CD4-positive, alpha-beta T cell (primary cell): ENCODE measurements at places on chromosomes 6 and 20.
A peak's percentile ranks its signal among the peaks of the same experiment; 100 is the strongest.

GRCh38 chr6:27902335-27903314, 9.6 kb downstream of the OR2B2 start:
- DNase-seq = peak; percentile 84

- no peak for DNase-seq
Observed at GRCh38 chr6:154579485-154579884, 69.0 kb upstream of the CNKSR3 start.

GRCh38 chr6:2385471-2385983, 140.1 kb upstream of the GMDS start:
- DNase-seq = no peak

GRCh38 chr6:91447530-91448254, 860.8 kb upstream of the MAP3K7 start:
- no peak for DNase-seq

DNA sequence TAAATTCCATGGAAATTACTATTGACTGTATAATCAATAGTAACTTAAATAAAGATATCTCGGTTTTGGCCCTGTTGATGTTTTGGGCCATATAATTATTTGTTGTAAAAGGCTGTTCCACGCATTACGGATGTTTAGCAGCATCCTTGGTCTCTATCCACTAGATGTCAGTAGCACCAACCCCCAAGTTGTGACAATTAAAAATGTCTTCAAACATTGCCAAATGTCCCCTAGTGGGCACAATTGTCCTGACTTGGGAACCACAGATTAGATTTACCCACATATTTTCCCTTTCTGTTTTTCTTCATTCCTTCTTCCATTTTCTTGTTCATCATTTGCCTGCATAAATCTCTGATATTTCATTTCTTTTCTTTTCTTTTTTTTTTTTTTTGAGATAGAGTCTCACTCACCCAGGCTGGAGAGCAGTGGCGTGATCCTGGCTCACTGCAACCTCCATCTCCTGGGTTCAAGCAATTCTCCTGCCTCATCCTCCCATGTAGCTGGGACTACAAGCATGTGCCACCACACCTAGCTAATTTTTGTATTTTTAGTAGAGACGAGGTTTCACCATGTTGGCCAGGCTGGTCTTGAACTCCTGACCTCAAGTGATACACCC, 13.6 kb upstream of the WFDC8 start:
- DNase-seq = no peak

DNA sequence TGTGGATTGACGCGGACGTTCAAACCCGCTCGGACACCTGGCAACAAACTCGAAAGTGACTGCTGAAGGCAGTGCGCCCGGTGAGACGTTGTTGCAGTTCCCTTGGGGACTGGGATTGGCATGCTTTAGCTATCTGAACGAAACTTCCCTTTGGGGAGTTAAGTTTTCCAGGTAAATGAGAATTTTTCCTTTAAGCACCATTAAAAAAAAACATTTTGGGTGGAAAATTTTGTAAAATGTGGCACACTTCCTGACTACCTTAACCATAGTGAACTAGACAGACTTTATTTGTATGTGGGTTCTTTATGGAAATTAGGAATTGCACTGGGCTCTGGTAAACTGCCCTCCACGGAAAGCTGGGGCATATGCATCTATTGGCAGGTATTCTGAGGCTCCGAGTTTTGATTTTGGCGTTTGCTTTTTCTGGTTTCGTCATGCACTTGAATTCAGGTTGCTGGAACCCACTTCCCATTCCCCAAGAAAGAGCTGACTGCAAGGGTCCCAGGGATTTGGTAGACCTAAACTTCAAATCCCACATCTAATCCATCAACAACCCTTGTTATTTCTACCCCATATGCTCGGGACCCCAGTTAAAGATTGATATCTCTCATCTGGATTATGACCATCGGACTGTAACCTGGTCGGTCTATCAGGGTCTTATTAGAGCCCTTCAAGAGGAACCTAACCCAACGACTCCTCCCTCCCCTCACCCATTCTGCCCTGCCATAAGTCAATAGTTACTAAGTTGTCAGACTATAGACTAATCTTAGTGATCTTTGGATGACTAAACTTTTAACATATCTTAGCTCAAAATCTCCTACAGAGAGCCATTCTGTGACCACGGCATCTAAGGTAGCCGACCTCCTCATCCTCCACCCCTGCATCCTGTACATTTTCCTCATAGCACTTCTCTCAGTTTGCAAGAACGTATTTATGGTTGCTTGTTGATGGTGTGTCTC, 800 bp upstream of the DYNLT1 start:
- no peak for DNase-seq

GRCh38 chr6:168730931-168731716, 290.1 kb downstream of the SMOC2 start:
- no peak for DNase-seq

- DNase-seq = no peak
Observed at GRCh38 chr6:6714118-6714897, 125.8 kb downstream of the LY86 start.

DNA sequence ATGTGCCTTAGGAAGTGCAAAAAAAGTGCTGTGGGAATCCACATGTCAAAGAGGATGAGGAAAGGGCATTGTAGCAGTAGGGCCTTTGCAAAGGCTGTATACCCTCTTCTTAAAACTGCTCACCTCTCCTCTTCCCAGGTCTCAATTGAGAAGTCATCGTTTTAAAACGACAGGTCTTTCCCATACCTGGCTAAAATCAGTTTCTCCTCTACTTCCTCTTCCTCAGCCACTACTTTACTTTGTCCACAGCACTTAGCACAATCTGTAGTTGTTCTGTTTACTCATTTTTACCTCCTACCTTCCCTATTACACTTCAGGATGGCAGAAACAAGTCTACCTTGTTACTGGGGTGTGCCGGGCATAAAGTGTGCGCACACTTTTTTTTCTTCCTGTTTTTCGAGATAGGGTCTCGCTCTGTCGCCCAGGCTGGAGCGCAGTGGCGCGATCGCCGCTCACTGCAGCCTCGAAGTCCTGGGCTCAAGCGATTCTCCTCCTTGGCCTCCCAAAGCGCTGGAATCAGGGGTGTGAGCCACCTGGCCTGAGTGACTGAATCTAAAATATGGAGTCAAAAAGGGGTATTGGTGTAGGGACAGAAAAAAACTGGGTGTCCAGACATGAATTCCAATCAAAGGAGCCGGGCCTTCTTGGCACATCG, 9.8 kb upstream of the ELOVL5 start:
- peak; percentile 13 for DNase-seq

- DNase-seq = no peak
Observed at GRCh38 chr6:28206928-28207509, 18.1 kb upstream of the ZSCAN9 start.

GRCh38 chr6:144969602-144970272, 684.6 kb downstream of the UTRN start:
- no peak for DNase-seq

DNA sequence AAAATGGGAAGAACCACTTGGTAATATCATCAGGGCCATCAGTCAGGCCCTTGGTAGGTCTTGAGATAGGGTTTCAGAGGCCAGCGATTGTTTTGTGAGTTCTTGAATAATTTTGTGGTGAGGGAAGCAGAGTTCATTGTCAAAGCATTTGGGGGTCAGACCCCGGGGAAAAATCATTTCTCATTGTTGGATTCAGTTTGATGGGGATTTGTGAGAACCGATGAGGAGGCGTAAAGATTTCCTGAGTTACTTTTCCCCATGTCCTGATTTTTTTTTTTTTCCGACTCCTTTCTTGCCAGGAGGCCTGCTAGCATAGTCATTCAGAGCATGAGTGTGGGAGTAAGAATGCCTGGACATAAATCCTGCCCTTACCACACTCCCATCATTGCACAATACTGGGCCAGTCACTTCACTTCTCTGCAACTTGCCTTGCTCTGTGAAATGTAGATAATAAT, 60.3 kb downstream of the TSHZ2 start:
- DNase-seq = no peak

DNA sequence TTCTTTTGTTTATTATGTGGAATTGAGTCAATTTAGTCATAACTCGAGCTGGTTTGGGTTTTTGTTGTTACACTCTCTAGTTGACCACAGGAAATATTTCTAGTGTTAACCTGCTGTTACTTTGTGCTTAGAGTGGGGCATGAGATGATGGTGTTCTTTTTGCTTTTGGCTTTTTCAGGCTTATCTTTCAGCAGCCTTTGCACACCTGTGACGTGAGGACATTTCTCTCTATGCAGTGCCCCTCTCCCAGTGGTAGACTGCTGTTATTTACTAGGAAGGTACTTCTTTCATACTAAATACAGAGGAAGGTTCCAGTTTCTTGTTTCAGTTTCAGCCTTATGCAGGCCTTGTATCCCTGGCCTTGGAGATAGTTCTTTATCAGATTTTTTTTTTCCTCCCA, 766.8 kb upstream of the MAN1A1 start:
- DNase-seq = no peak

- DNase-seq = no peak
Observed at GRCh38 chr20:19466206-19466928, 253.9 kb downstream of the SLC24A3 start.

- DNase-seq = no peak
Observed at GRCh38 chr20:37885593-37886503, 17.1 kb upstream of the VSTM2L start.

DNA sequence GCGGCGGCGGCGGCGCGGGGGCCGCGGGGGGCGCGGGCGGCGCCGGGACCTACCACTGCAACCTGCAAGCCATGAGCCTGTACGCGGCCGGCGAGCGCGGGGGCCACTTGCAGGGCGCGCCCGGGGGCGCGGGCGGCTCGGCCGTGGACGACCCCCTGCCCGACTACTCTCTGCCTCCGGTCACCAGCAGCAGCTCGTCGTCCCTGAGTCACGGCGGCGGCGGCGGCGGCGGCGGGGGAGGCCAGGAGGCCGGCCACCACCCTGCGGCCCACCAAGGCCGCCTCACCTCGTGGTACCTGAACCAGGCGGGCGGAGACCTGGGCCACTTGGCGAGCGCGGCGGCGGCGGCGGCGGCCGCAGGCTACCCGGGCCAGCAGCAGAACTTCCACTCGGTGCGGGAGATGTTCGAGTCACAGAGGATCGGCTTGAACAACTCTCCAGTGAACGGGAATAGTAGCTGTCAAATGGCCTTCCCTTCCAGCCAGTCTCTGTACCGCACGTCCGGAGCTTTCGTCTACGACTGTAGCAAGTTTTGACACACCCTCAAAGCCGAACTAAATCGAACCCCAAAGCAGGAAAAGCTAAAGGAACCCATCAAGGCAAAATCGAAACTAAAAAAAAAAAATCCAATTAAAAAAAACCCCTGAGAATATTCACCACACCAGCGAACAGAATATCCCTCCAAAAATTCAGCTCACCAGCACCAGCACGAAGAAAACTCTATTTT, 2.0 kb downstream of the FOXC1 start:
- no peak for DNase-seq

GRCh38 chr6:107976155-107976783, 18.3 kb upstream of the SEC63 start:
- no peak for DNase-seq

DNA sequence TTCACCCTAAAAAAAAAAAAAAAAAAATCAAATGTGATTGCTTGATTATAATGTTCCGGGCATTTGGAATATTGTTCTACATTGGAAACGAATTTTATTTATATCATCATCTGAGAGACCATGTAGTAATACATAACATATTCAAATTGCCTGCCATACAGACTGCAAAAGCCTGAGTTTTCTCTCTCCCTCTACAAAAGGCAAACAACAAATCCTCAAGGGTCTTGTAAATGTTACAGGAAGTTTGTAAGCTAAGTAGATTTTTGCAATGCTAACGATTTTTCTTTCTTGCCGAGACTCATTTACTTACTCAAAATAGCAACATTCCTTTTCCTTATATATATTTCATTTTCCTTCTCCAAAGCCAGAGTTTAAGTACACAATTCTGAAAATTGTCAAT, 49.0 kb upstream of the HTR1E start:
- no peak for DNase-seq

GRCh38 chr20:61887596-61888093, 178.0 kb downstream of the TAF4 start:
- DNase-seq = no peak

DNA sequence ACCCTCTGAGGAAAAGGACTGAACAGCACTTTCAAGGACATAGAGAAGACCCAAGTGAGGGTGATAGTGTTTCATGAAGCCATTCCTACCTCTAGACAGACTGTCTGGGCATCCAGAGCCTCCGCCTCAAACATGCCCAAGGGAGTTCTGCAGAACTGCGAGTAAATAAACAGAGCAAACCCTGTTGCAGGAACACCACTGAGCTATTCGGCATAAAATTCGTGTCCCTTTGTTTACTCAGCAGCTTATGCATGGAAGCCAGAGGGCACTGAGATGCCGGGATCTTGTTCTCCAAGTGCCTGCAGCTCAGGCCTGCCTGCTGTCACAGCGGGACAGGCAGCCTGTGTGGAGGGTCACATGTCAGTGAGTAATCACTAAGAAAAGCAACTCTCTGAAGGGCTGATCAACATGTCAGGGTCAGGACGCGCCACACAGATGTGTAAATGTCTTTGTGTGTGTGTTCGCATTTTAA, 164.9 kb upstream of the HEY2 start:
- DNase-seq = no peak

- no peak for DNase-seq
Observed at GRCh38 chr6:90173262-90173925, 123.2 kb downstream of the BACH2 start.

GRCh38 chr20:22946596-22946995, 88.5 kb upstream of the SSTR4 start:
- DNase-seq = no peak

DNA sequence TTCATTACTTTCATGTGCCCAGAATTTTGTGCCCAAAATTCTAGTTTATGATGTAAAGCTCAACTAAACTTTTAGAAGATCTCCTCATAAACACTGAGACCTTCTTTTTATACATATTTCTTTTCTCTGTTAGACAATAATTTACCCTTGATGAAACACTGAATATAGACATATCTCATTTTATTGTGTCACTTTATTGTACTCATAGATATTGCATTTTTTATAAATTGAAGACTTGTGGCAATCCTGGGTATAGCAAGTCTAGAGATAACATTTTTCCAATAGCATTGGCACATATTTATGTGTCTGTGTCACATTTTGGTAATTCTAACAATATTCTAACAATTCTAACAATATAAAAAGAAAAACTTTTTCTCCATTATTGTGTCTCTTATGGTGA, 74.9 kb upstream of the POU3F2 start:
- no peak for DNase-seq

DNA sequence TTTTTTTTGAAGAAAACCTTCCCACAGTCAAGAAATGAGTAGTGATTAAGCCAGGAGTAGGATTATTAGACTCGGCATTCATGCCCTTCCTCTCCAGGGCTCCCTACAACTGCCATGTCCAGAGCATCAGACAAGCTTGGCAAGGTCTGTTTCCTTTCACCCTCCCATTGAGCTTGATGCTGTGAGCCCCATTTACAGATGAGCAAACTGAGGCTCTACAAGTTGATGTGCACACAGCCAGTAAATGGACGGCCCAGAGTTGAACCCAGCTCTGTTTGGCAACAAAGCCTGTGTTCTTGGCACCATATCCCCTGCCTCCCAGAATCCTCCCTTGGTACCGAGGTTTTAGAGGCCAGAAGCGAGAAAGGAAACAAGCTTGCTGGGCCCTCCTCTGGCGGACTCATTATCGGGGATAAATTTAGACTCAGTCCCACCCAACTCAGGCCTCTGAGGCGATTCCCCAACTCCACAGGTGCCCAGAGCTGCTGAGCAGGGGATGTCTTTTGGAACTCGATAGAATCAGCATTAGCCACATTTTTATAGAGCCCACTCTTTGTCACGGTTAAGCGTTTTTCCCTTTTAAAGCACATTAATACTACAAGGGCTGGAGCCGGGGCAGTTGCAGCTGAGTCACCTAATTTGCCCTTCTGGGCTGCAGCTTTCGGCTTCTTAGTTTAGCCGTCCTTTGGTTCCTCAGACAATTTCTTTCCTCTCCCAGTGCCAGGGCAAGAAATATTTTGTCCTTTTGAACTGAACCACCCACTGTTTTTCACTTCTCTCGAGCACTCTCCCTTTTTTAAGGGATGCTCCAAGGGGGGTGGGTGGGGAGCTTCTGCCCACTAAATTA, 23.0 kb upstream of the NFATC2 start:
- DNase-seq = no peak
